DMS79 treated with DMSO at 0.1 percent for 48 hours (cell line): ENCODE measurements at places on chromosomes 13 and 19.

DNA sequence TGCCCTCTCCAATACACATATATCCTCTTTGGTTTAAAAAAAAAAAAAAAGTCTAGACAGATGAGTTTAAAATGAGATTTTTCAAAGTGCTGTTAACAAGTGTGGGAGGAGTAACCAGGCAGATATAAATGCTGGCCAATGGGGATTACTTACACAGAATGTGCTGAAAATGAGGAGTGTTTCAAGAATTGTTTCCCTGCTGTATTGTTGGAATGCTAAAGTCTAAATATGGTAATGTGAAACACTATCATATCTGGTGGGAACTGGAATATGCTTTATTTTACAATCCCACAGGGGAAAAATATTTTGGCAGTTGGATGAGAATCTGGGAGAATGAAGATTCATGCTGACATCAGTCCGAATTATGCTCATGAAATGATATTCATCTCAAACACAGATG lies 250.7 kb downstream of the DCT start:
- no peak for DNase-seq

DNA sequence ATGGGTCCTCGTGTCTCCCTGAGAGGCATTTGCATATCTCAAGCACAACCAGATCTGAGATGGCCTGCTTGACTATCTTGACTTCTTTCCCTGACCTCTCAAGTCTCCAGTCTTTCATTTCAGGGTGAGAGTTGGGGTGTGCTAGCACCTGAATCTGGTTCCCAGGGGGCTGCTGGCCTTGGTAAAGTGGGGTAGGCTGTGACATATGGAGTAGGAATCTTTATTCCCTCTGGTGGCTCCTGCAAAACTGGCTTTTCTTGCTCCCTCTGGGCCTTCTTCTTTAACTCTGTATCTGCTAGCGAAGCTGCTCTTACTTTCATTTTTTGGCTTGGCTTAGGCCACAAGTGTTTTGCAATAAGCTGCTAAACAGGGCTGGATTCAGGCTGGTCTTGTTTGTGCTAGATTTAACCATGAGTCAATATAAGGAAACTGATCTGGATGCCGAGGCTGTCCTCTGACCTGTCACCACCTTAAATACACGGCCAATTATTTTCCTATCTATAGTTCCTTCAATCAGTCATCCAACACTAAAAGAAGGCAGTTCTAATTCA lies 42.3 kb downstream of the ZNF493 start:
- DNase-seq, result no peak

DNA sequence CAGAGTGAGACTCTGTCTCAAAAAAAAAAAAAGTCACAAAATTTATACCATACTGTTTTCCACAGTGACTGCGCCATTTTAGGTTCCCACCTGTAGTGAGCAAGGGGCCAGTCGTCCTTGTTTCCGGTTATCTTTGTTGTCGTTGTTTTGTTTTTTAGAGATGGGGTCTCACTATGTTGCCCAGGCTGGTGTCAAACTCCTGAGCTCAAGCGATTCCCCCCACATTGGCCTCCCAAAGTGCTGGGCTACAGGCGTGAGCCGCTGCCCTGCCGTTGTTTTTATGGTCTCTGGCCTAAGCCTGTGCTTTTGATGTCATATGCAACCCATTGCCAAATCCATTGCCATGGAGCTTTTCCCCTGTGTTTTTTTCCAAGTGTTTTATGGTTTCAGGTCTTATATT lies 3.3 kb downstream of the UPF3A start:
- DNase-seq, result no peak

- peak; percentile 39 for DNase-seq
Measured at GRCh38 chr13:100428986-100429385, 159.6 kb downstream of the GGACT start.

DNA sequence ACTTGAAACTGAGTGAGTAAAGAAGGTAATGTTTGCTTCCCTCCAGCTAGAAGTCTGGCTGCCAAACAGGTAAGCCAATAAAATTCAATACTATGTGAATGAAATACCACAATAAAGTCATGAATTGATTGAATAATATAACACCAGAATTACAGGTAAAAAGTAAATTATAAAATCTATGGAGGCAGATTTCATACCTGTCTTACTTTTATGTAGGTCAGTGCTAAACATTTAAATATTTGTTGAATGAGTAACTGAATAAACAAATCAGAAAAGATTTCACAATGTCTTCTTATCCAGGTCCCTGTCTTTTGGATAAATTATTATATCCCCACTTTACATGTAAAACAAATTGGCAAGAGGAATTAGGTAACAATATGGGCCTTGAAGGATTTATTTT lies 62.7 kb downstream of the MICU2 start:
- DNase-seq, result no peak

GRCh38 chr19:49567861-49568441 lies 12.4 kb downstream of the NOSIP start:
- DNase-seq, result no peak

DNA sequence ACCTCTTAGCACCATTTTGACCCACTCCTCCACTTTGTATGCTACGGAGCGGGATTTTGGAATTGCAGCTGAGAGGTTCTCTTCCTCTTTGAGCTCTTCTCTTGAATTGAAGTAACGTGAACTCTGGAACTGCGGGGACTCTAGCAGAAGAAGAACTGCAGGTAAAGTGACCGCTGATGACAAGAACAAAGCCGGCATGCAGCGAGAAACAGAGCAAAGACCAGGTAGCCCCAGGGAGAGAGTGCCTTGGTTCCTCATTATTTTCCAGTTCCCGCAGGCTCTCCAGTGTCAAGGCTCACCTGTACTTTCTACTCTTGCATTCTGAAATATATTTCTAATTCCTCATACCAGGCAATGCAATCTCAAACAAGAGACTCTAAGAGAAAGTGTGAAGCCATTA lies 260.3 kb upstream of the GPC6 start:
- no peak for DNase-seq

DNA sequence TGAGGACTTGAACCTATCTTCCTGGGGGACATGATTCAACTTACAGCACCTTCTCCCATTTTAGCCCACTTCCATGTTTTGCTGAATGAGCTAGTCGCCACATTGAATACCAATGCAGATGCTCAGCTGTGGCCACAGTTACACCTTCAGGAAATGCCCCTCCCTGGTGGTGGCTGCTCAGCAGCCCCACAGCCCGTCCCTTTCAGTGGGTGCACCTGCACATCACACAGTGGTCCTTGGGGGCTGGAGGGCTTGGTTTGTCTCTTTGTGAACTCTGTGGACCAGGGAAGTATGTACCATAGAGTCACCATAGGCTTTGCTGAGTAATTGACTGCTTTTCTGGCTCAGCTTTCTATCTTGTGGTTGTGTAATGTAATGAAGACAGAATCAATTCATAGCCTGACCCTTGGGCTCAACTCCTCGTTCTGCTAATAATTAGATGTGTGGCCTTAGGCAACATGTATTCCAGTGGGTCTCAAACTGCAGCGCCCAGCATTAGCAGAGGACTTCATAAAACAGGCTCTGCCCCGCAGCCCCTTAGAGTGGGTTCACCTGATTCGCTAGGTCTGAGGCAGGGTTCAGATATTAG lies 48.1 kb upstream of the FARP1 start:
- DNase-seq, result no peak

GRCh38 chr13:99854366-99854765 lies 117.2 kb downstream of the ZIC5 start:
- no peak for DNase-seq
